ENCODE measurements at places on chromosomes 7 and 10.

DNA sequence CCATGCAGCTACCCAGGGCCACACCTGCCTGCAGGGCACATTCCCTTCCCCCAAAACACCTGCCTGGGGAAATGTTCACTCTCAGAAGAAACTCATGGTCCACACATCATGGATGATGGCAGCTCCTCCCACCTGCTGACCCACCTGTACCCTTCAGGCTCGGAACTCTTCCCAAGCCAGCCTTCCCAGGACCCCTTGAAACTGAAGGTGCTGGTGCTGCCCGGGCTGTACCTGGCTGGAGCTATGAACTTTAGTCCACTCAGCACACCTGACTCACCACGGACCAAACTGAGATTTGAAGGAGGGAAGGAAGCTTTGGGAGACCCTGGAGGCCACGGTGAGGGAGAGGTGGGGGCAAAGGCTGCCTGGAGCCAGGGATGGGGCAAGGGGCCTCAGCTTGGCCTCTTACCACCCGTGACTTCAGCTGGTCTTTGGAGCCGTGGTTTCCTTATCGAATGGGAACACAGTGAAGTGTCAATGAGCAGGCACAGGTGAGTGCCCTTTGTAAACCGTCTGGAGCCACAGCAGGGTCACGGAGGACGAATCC is 30.1 kb upstream of the INPP5A start:
- DNase-seq: no peak

DNA sequence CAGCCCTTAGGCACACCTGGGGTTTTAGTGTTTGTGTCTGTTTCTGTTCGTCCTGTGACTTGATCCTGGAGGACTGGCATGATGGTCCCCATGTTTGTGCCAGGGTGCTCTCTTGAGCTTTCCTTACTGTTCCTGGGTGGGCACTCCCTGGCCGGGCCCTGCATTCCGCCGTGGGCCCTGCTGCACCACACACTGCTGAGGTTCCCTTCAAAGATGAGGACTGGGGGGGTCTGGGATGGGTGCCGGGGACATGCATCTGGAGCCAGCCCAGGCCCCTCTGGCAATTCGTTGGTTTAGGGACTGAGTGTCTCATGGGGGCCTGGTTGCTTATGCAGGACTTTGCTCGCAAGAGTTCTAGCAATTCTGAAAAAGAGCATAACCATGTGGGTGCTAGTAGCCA is 4.7 kb downstream of the AGAP3 start:
- no peak for DNase-seq

DNA sequence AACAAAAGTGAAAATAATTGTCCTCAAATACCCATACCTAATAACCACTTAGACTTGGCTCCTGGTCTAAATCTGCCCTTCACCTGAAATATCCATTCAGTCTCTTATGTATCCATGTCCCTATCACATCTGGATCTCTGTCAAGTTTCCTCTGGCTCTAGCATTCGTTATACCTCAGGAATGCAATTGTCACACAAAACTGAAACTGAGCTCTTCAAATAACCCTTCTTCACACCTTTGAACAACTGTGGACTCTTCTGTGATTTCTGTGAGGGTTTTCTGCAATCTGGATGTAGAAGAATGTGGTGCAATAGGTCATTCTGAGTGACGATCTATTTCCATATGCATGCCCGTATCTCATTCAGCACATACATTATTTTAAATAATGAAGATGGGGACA is 53.5 kb upstream of the FGL2 start:
- DNase-seq: no peak

- DNase-seq: no peak
These were observed 160.1 kb downstream of the GALNT11 start for GRCh38 chr7:152185558-152185957.

GRCh38 chr10:70567603-70568002 is 34.9 kb downstream of the PRF1 start:
- no peak for DNase-seq

All from AG09309 (cell line).